ENCODE measurements at places on chromosomes 1 and 21.

DNA sequence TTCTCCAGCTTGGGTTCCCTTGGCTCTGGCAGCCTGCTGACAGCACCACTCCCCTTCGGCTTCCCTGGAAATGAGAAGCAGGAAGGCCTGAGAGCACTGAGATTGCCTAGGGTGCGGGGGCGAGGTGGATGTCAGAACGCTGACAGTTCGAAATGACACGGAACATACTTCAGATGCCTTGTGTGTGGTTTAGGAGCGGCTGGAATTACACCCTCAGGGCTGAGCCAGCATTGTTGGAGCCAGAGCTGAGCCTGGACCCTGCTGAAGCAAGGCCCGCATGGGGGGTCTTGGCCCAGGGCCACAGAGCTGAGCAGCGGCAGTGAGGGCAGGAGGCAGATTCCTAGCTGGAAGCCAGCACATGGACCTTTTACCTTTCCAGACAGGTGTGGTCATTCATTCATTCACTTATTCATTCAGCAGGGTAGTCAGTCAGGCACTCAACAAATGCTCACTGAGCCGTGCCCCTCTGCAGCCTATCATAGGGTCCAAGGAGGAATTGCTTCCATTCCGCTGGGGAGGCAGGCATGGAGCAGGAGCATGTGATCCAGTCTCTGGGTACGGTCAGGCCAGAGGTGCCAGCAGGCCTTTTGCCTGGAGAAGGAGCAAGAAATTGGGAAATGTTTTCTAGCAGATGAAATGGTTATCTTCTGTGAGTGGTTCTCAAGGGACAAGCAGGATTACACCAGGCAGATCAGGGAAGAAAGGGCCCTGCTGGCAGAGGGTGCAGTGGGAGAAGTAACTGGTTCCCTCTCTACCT is 6.6 kb upstream of the FOXE3 start:
- DNase-seq = peak; percentile 95

GRCh38 chr1:229108598-229109201 is 162.2 kb upstream of the RAB4A start:
- DNase-seq = no peak

DNA sequence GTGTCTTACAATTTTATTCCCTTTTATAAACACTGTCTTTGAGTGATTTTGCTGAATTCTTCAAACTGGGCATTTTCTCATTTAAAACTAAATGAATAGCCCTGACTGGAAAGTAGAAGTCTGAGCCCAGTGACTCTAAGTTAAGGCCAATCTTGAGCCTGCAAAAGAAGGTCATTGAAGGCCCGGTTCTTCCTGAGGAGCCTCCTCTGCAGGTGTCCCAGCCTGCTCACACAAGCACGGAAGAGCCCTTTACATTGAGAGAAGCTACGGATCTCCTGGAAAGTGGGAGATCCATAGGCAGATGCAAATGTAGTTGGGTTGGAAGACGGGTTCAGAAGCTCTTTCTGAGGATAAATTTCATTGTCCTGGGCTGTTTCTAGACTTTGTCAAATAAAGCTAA is 3.9 kb downstream of the ZNF678 start:
- DNase-seq = no peak

DNA sequence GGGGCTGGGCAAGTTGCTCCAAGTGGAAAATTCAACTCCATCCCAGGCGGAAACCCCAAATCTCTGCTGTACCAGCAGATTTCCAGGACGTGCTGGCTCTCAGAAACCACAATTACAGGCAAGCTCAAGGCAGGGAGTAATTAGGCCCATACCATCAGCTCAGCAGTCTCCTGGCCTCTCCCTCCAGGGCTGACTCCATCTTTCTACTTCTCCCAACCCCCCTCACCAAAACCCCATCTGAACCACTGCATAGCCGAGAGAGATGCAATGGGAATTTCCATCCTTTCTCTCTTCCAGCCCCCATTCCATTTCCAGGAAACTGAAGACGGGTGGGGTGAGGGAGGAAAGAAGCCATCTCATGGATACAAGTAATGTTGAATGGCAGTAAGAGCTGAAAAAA is 41.2 kb downstream of the ARHGEF11 start:
- DNase-seq = peak; percentile 42

GRCh38 chr1:4133297-4133938 is 233.3 kb upstream of the C1orf174 start:
- DNase-seq = no peak

GRCh38 chr1:113928187-113928930 is 765 bp upstream of the HIPK1 start:
- DNase-seq = peak; percentile 40

- DNase-seq = no peak
Observed at GRCh38 chr1:234954613-234955012, 174.0 kb downstream of the TOMM20 start.

DNA sequence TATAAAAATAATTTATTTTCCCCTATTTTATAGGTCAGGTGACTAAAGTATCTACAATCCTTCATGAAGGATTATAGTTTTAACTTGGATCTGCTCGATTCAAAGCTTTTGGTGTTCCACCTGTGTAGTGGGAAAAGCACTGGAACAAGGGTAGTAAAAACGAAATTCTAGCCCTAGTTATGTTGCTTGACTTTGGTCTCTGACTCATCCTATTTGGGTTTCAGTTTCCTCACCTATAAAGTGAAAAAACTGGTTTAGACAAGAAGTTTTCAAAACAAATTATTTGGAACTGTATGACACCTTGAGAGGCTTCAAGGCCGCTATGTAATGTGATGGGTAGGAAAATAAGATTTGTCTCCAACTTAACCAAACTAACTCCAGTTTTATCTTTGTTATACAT is 505.2 kb upstream of the ZRANB2 start:
- no peak for DNase-seq

- peak; percentile 8 for DNase-seq
Observed at GRCh38 chr21:25953659-25954058, 216.9 kb downstream of the APP start.

GRCh38 chr1:237199026-237199425 is 157.0 kb downstream of the RYR2 start:
- no peak for DNase-seq

DNA sequence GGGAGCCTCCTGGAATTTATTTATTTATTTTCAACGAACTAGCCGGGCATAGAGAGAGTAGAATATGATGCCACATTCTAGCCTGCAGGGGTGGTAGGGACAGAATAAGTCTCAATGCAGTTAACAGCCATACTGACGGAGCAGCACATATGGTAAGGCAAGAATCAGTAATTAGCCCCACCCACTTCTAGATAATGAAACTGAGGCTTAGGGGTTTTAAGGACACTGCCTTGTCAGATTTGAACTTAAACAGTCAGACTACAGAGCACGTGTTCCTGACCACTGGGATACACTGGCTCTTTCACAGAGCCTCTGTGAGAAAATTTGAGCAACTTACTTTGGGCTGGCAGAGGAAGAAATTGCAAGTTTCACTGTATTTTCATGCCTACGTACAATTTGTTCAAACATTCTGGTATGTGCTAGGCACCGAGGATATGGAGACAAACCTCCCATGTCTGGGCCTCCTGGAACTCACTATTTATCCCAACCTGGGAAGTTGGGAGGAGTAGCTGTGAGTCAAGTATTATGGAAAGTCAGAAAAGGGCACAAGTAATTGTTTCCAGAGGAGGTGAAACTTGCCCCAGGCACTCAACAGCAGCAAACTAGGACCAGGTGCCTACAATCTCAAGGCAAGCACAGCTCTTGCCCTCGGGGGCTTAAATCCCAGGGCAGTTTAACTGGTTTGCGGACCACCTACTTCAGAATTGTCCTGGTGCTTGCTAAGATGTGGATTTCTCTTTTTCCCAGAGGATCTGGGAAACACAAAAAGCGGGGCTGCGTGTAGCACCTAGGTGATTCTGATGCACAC is 1.6 kb upstream of the CLIC4 start:
- peak; percentile 77 for DNase-seq

DNA sequence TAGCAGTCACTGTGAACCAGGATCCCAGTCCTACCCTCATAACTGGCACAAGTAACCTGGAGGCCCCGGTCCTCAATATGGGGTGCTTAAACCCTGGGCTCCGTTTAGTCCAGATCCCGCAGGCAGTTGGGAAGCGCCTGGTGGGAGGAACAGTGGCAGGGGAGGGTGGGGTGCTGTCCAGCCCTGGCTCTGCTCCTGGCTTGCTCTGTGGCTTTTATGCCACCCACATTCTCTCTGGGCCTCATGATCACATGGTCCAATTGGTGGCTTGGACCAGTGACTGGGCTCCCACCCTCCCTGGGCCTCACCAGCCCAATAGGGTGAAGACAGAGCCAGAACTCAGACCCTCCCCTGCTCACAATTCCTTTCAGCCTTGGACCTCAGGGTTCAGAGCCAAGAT is 2.9 kb downstream of the CD164L2 start:
- DNase-seq = no peak

DNA sequence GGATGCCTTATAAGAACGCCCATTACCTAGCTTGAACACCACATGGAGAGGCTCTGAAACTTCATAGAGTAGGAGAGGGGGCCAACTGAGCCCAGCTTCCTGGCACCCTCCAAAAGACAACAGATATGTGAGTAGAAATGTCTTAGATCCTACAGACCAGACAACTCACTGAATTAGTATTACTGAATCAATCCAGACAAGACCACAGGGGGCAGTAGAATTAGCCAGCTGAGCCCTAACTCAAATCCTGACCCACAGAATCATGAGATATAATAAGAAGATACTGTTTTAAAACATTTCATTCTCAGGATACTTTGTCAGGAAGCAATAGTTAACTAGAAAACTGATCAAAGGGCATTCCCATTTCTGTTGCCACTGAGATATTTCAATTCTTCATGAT is 45.8 kb upstream of the C1orf21 start:
- DNase-seq = peak; percentile 5

- peak; percentile 94 for DNase-seq
Observed at GRCh38 chr1:51616903-51617708, at the start of gene OSBPL9. TSS of gene OSBPL9 (plus strand) at chr1:51617092. CDS start at chr1:51617111, 19 bp downstream.

DNA sequence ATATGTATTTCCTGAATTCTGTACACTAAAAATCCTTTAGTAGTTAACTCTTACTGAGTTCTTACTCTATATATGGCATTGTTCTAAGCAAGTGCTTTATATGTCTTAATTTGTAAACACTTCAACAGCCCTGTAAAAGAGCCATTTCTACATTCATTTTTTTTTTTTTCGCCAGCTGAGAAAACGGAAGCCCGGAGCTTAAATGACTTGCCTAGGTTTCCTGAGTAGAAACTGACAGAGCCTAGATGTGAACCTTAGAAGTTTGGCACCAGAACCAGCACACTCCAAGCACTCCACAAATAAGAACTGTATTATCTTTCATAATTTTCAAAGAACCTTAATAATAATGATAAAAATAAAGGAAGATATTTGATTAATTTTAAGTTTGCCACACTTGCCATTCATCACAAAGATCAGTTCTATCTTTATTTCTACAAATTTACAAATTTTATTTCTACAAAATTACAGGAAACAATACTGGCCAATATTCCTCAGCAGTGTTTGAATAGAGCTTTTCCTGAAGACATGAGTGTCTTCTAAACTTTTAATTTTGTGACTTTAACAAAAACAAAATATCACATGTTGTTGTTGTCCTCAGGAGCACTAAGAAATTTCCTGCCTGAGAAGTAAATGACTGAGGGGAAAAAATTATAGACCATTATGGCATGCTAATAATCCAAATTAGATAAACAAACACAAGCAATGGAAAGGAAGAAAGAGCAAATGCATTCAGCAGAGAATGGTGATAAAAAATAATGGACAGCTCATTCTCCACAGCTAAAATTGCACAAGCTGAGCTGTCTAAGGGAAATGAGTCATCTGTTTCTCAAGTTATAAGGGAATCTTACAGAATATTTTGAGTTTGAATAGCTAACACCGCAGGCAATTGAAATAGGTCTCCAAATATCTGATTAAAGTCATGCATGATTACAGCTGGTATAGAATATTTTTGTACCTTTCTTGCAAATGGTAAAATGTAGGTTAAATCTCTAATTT is 71.2 kb downstream of the DPYD start:
- peak; percentile 90 for DNase-seq

- no peak for DNase-seq
Observed at GRCh38 chr1:25875856-25876692, 566 bp upstream of the PAQR7 start.

DNA sequence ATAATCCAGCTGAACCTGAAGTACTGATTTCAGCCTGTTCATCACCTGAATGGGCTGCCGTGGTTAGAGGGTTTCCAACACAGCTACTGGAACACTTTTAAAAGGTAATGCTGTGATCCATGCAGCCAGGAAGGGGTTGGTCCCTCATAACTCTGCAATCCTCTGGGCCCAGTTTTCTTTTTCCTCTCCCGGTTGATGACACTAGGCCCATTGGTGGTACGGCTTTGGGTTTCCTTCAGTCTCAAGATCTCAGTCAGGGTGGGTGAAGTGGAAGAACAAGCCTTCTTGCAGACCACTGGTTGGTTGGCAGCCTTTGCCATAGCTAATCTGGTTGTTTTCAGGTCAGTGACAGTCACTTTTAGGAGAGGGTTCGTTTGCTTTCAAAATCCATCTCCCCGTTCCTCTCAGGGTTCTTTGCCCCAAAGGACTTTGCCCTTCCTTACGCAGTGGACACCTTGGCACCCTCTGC is 502 bp upstream of the SLC35A3 start:
- no peak for DNase-seq

DNA sequence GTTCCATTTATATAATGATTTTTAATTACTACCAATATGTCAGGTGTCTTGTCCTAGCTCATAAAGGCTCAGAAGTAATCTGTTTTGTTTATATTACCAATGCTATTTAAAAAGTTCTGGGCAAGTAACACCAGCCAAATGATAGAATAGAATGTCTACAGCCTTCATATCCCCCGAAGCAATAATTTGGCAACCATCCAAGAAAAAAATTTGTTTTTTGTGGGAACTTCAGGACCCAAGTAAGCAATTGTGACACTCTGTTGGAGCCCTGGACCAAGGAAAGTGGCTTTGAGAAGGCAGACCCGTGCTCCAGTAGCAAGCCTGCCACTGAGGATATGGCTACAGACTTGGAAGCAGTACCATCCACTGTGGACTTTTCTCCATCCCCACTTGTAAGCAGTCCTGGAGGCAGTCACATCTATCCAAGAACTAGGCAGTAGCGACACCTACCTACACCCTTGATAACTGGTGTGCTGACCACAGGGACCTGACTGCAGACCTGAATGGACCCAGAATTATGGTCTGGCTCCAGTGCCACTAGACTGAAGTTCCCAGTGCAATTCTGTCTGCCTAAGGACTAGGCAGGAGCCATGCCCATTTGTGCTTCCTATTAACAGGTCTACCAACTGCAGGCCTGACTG is 870.7 kb upstream of the ADGRL2 start:
- no peak for DNase-seq

- peak; percentile 85 for DNase-seq
Observed at GRCh38 chr1:52238474-52238873, 96.6 kb downstream of the ZFYVE9 start.

DNA sequence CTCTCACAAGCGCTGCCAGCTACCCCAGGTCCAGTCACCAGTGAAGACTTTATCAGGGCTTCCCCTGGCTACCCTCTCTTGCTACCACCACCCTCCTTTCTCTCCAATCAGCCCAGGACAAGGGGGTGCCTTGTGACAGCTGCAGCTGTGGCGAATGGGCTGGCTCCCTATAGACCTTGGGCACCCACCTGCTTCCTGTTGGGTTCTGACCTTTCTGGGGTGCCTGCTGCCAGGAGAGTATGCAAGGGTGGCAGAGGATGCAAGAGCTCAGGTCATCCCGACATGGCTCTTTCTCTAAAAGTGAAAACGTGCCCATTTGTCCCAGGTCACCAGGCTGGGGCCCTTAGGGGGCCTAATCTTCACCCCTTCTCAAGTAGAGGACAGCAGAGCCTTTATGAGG is 6.6 kb downstream of the KLHDC8A start:
- DNase-seq = no peak
